Stimulated activated naive B cell treated with anti-CD40 and anti-IgM and Interleukin-4, amounts not matched to agents 10 μg/mL and 1 μg/mL and 100 μg/mL, for 72 hours (primary cell): ENCODE measurements at places on chromosomes 12 and 14.

- no peak for DNase-seq
These were observed 691.8 kb downstream of the FLRT2 start for GRCh38 chr14:86221755-86222154.

GRCh38 chr12:78968226-78968625 is 103.7 kb downstream of the SYT1 start:
- no peak for DNase-seq

DNA sequence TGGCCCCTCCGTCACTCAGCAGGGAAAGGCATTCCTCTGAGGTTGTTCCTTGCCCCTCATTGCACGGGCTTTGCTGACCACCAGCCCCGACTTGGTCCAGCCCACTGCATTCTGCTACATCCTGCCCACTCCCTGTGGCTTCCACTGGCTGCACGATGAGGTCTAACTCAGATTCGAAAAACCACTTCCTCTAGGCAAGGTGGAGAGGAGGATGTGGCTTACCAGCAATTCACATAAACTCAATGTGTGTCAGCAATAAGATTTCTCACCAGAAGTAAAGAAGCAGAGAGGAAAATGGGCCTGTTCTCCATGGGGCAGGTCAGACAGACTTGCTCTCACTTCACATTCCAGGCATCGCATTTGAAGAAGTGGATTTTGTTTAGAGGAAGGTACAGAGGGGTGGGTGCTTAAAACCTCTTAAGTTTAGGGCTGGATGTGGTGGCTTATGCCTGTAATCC is 14.7 kb downstream of the GPR68 start:
- DNase-seq = peak; percentile 53

GRCh38 chr14:64880221-64881121 is 764 bp upstream of the SPTB start:
- peak; percentile 23 for DNase-seq

- no peak for DNase-seq
These were observed 6.5 kb downstream of the TAS2R19 start for GRCh38 chr12:11015775-11016430.

- DNase-seq = peak; percentile 11
These were observed 36.9 kb upstream of the SINHCAF start for GRCh38 chr12:31362759-31363415.

DNA sequence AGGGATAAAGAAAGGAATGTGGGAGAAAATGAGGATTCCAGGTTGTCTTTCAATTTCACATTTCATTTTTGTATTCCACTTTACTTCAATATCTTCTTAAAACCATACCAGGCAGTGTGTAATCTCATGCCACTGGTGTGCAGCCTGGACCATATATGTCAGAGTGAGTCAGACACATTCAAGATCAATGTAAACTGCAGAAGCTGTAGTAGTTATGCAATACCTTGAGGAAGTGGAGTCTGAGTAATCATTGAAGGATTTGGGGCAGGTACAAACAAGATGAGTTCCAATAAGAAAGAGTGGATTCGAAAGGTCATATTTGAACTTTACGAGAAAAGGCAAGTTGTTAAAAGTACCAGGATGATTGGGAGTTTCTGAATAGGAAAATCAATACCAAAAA is 14.1 kb downstream of the PLCZ1 start:
- no peak for DNase-seq

- DNase-seq = no peak
These were observed 224.7 kb downstream of the ITPR2 start for GRCh38 chr12:26608273-26608672.

DNA sequence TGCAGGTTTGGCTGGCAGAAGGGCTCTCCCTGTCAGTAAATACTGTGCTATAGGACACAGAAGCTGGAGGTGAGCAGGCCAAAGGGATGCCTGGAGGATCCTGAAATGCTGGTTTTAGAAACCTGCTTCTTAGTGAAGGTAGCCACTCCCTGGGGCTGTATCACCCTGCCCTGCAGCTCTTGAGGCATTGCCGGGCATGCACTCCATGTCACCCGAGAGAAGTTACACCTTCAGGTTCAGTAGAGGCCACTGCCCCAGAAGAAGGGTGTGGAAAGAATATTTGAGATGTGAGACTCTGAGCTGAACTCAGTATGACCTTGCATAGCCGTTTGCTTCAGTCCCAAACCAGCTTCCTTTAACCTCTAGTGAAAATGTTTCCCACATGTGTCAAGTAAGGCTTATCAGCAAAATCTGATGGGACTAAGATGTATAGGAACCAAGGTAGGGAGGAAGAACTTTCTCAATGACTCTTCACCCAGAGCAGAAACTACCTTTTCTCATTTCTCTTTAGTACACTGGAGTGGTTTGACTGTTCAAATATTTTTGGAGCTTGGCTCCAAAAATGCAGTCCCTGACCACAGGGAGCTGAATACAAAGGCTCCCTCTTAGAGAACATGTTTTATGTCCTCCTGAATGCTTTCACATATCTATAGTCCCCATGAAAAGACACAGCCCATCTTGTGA is 164.5 kb upstream of the DYRK2 start:
- no peak for DNase-seq

- DNase-seq = no peak
These were observed 37.2 kb downstream of the TNFAIP2 start for GRCh38 chr14:103160321-103161053.

DNA sequence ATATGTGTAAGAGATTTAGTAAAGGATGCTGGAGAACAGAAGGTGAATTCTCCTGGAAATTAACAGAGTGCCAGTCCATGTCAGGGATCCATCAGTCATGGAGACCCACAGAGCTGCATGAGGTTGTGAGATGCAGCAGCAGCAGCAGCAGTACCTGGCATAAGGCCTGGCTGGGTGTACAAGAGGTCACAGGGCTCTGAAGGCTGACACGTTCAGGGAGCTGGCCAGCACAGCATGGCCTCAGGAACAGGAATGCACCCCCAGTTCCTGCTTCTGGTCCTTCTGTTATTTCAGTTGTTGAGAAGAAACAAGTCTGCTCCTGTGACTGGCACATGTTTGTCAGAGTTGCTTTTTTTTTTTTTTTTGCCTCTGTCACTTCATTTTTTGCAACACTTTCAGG is 210.8 kb downstream of the CNTN1 start:
- no peak for DNase-seq

GRCh38 chr12:66647034-66647691 is 31.7 kb downstream of the GRIP1 start:
- no peak for DNase-seq

DNA sequence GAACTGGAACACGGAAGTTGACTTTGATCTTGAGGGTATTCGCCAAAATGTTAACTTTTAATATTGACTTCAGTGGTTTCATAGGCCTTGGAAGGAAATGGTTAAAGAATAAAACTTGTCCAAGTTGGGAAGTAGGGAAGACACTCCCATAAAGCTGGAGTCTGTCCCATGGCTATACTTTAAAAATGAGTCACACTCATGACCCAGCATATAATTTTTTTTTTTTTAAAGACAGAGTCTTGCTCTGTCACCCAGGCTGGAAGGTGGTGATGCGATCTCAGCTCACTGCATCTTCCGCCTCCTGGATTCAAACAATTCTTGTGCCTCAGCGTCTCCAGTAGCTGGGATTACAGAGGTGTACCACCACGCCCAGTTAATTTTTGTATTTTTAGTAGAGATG is 19.6 kb downstream of the TMPRSS12 start:
- DNase-seq = no peak

DNA sequence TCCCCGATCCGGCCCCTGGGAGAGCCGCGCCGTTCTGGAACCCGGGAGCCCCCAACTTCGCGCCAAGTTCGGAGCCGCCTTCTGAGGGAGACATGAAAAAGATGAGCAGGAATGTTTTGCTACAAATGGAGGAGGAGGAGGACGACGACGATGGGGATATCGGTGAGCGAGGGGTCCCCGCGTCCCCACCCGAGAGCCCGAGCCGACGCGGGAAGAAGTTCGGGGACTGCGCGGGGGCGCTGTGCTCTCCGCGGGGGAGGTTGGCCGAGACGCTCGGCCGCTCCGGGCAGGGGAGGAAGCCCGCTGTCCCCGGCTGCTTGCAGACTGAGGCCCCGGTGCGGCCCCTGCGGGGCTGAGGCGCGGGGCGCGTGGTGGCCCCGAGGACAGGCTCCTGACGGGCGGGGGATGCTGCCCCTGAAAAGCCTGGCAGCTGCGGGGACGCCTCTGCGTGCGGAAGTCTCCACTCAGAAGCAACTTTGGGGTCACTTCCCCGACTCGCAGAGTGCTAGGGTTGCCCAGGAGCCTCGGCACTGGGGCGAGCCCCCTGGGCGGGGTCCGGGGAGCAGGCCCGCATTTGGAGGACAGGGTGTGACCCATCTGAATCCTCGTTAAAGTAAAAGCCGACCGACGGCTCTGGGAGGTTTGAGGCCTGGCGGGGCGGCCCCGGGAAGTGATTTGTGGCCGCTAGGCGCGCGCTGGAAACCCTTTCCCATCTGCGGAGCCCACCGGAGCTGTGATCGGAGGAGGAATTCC is 511 bp downstream of the ANO6 start:
- DNase-seq = peak; percentile 43

DNA sequence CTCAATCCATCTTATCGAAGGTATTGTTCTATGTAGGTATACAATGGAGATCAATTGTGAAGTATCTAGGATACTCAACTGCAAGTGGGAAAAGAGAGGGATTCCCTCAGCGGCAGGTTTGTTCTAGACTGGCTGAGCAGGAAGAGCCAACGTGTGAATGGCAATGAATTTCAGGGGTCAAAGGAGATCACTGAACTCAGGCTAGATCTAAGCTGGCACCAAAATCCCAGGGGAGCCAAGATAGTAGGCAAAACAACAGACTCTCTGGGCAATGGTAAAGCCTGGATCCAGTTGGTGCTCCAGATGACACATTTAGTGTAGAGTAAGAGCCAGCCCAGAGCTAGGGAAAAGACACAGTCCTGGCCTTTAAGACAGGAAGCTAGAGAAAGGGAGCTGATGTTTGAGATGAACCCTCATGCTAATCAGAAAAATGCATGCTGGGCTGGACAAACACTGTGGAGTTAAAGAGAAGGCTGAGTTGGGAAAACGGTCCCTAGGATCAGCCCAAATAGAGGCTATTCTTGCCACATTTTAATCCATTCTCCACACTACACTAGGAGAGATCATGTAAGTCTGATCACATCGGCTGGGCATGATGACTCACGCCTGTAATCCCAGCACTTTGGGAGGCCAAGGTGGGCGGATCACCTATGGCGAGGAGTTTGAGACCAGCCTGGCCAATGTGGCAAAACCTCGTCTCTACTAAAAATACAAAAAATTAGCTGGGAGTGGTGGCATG is 45.6 kb downstream of the EFCAB11 start:
- DNase-seq = no peak

GRCh38 chr12:53613821-53614220 is 12.4 kb downstream of the ATF7 start:
- DNase-seq = no peak

GRCh38 chr14:38291681-38292467 is 36.0 kb upstream of the CLEC14A start:
- DNase-seq = no peak

DNA sequence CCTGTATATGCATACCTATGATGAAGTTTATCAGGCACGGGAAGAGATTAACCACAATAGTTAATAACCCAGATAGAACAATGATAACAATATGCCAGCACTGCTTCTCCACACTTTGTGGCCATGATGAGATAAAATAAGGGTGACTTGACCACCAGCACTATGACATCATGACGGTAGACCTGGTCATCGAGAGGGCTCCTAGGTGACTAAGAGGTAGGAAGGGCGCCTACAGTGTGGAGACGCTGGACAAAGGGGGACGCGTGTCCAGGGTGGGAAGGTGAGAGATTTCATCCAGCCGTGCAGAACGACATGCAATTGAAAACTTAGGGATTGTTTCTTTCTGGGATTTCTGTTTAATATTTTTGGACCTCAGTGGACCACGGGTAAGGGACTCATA is 221.8 kb upstream of the RTL1 start:
- DNase-seq = no peak

DNA sequence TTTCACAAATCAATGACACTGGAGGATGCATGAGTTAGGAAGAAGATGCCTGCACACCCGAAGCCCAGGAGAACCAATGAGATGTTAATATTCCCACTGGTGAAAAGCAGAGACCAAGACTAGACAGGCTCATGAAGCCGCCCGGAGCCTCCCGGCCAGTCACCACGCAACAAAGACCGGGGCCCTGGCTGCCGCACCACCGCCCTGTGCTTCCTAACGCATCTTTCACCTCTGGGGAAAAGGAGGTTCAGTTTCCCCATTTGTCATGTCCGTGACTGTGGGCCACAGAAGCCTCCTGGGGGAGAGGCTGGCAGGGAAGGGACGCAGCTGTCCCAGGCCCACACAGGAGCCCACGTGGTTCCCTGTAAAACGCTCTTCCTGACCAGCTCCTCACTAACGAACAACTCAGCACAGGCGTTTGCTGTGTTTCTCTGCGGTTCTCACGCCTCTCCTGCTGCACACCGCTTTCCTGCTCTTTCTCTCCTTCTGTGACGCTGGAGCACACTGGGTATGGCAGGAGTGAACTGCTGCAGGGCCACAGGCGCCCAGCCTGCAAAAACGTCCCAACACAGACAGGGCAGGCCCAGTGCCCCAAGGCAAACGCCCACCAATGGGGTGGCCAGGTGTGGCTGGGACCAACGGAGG is 10.8 kb downstream of the RIMBP2 start:
- no peak for DNase-seq

GRCh38 chr14:27553790-27554189 is 956.0 kb upstream of the NOVA1 start:
- no peak for DNase-seq

- no peak for DNase-seq
These were observed 12.0 kb downstream of the KIF26A start for GRCh38 chr14:104150136-104151025.

DNA sequence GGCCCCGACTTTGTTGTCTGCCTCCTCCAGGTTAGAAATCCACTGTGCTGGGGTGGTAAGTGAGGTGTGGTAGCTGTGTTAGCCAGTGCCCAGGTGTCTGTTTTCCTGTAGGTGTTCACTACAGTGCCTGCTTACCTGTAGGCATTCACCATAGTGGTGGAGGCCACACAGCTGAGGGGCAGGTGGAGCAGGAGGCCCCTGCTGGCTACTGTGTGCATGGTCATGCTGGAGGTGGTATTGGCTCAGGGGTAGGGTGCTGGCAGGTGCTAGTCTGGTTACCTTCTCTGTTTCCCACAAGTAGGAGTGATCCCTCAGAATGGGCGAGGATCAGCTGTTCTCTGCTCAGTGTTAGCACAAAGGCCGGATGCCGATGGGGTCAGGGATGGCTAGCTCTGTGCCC is 217.3 kb downstream of the SYT10 start:
- DNase-seq = no peak

DNA sequence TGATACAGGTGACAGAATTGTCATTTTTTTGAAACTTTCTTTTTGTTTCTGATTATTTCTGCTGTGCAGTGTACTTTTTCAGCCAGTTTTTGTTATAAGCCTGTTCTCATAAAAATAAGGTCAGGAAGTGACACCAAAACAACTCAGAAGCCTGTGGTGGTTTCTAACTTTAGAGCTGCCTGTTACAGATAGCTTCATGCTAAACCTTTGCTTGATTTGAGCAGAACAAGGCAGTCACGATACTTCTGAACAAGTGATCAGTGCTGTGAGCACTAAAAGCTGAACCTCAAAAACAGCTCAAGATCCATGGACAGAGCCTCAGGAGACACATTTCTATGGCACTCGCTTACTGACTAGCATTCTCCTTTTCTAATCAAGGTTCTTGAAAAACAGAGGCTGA is 82.0 kb downstream of the PRKCH start:
- no peak for DNase-seq

GRCh38 chr14:76576047-76576741 is 185.1 kb upstream of the VASH1 start:
- DNase-seq = no peak
